NCI-H1436 treated with DMSO at 0.1 percent for 48 hours (cell line): ENCODE measurements at places on chromosomes 1 and 21.

DNA sequence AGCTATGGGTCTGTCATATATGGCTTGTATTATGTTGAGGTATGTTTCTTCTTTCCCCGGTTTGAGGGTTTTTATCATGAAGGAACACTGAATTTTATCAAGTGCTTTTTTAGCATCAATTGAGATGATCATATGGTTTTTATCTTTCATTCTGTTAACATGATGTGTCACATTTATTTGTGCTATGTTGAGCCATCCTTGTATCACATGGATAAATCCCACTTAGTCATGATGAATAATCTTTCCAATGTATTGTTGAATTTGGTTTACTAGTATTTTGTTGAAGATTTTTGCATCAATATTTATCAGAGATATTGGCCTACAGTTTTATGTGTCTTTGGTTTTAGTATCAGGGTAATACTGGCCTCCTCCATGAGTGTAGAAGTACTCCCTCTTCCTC, 61.7 kb downstream of the GPR137B start:
- DNase-seq, result no peak

- DNase-seq, result no peak
Measured at GRCh38 chr1:241883159-241883558, 35.2 kb downstream of the EXO1 start.

DNA sequence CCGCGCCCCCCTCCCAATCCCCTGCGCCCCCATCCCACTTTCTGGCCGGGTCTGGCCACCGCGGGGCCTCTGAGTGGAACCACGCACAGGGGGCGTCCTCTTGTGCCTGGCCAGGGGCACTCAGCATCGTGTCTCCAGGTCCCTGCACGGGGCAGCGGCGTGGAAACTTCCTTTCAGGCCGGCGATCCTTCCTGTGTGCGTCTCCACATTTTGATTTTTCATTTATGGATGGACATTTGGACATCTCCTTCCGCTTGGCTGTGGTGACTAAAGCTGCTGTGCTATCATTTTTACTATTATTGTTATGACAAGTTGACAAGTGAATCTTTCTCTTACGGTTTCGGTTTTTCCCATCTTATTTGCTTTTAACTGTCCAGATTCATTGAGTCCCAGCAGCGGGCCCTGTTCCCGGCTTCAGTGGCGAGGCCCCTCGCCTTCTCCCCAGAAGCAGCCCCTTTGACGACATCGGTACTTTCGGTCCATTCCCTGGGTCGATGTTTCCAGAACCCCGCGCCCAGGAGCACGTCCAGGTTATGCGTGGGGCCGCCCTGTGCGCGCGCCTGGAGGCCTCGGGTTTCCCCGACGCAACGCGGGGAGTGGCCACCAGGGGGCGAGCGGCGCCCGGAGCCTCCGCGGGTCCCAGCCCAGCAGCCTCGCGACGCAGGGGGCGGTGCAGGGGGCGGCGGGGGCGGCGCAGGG, 12.4 kb upstream of the SLC19A1 start:
- no peak for DNase-seq

GRCh38 chr1:160580221-160580812, 1.0 kb upstream of the CD84 start:
- DNase-seq, result no peak

DNA sequence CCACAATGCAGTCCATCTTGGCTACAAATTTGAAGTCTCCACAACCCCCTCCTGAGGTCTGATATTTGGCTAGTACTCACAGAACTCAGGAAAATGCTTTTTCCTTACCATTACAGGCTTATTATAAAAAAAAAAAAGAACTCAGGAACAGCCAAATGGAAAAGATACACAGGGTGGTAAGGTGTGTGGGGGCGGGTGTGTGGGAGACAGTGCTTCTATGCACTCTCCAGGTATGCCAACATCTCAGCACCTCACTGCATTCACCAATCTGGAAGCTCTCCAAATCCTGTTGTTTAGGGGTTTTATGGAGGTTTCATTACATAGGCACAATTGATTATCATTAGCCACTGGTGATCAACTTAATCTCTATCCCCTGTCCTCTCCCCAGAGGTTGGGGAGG, 126.9 kb downstream of the FAF1 start:
- no peak for DNase-seq

DNA sequence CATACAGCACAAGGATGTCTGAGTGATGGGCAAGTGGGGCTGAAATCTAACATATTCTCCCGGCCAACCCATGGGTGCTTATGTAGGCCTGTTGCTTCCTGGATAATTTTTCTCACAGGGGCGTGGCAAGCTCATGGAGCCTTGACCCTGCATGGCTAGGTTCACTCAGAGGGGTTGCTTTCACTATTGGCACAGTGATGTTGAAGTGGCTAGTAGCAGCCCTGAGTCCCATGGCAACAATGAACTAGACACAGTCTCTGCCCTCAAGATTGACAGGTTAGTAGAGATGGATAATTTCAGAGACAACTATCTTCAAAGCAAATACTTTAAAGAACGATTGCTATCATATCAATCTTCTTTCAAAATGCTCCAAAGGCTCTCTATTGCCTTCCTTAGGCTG, 6.5 kb upstream of the MAB21L3 start:
- no peak for DNase-seq

GRCh38 chr1:152444045-152444444, 30.0 kb upstream of the CRNN start:
- DNase-seq, result no peak

- no peak for DNase-seq
Measured at GRCh38 chr1:52551507-52552235, 1.2 kb downstream of the TUT4 start.

GRCh38 chr1:41898191-41898713, 20.5 kb downstream of the HIVEP3 start:
- DNase-seq, result no peak

GRCh38 chr1:231611111-231611510, 15.5 kb upstream of the DISC1 start:
- no peak for DNase-seq

DNA sequence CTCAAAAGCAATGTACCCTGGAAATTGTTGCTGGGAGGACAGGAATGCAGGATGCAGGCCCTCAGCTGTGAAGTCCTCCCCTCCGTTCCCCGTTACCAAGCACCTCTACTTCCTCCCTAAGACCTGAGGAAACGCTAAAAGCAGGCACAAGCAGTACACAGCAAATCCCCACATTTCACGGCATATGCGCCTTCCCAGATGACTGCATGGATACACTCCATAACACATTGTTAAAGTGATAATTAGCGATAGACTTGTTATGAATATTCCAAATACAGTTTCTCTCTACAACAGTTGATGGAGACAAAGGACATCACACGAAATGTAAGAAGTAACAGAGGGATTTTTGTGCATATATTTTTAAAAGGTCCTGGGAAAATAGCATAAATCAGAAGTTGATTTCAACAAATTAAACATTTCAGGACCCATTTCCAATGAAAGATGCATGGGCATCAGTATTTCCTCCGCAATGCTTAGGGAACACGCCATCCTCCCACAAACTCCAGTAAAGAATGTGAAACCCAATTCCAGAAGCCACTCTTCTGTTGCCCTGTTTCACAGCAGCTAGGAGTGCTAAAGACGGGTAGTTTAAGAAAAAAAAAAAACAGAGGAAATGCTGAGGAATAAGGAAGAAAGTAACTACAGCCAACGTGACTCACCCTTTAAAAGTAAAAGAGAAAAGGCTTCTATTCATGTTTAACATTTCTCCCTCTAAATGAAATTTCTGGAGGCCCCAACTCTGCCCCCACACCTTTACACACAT, 75.5 kb downstream of the HIVEP3 start:
- DNase-seq, result no peak

GRCh38 chr1:12134716-12135115, 32.1 kb upstream of the TNFRSF1B start:
- no peak for DNase-seq

GRCh38 chr1:30929944-30930525, 21.5 kb upstream of the SDC3 start:
- DNase-seq, result no peak

DNA sequence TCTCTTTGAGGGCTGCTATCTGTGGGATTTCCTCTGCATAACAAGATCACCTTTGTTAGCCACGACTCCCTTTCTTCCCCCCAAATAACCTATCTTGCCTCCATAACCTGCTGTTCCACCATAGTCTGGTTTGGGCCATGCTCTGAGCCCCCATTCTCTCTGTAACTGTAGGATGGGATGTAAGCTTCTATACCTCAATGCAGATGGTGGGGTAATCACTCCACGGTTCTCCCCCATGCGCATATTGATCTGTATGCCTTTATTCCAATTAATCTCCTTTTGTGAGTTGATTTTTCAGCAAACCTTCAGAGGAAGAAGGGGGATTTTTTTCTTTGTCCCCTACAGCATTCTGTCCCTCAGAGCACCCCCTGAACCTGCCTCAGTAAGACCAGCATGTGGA, 170.1 kb upstream of the IRF2BP2 start:
- no peak for DNase-seq

GRCh38 chr1:44881011-44881632, 38.1 kb upstream of the PTCH2 start:
- no peak for DNase-seq

- DNase-seq, result no peak
Measured at GRCh38 chr1:162029157-162029556, 5.5 kb upstream of the OLFML2B start.

GRCh38 chr1:4425892-4426291, 228.5 kb upstream of the AJAP1 start:
- no peak for DNase-seq

GRCh38 chr21:44458971-44459711, 3.8 kb downstream of the LRRC3 start:
- DNase-seq, result no peak

DNA sequence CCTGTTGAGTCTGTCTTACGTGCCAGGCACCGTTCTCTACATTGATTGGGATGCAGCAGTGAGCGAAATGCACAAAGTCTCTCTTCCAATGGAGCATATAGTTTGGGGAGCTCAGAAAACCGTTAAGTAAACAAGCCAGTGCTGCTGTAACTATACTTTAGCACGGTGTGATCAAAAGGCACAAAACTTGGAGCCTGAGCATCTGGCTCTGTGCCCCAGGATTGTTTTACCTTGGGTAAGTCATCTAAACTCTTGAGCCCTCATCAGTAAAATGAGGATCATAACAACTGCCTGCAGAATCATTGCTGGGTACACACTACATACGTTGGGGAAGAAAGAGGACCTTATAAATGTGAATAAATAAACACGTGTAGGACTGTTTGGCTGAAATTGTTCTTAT, 1.8 kb downstream of the HHIPL2 start:
- DNase-seq, result no peak

- no peak for DNase-seq
Measured at GRCh38 chr1:70863239-70863638, 184.4 kb downstream of the PTGER3 start.

- DNase-seq, result no peak
Measured at GRCh38 chr1:101739826-101740330, 256.8 kb downstream of the OLFM3 start.

DNA sequence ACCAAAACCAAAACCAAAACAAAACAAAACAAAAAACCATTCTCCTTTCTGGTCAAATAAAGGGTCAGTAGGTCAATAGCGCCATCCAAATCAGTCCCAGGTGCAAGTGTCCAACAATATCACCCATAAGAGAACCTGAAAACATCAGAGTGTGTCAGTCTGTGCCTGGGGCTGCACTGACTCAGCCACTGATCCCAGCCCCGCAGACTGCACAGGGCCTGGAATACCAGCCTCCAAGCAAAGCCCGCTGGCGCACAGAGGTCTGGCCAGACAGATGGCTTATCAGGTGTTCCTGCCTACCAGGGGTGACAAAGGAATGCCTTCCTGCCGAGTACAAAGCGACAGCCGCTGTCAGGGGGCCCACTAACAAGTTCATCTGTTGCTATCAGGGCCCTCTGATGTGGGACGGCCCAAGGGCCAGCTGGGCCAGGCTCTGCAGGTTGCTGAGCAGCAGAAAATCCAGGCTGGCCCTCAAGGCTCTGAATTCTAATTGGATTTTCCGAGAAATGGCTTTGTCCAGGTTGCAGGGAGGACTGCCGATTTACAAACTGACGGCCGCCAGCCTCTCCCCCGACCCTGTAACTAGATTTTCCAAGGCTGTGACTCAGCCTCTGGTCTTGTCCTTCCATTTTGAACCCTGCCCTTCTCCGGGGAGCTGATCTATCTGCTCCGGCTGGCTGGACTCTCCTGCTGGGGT, 13.7 kb upstream of the TMEM51 start:
- no peak for DNase-seq

DNA sequence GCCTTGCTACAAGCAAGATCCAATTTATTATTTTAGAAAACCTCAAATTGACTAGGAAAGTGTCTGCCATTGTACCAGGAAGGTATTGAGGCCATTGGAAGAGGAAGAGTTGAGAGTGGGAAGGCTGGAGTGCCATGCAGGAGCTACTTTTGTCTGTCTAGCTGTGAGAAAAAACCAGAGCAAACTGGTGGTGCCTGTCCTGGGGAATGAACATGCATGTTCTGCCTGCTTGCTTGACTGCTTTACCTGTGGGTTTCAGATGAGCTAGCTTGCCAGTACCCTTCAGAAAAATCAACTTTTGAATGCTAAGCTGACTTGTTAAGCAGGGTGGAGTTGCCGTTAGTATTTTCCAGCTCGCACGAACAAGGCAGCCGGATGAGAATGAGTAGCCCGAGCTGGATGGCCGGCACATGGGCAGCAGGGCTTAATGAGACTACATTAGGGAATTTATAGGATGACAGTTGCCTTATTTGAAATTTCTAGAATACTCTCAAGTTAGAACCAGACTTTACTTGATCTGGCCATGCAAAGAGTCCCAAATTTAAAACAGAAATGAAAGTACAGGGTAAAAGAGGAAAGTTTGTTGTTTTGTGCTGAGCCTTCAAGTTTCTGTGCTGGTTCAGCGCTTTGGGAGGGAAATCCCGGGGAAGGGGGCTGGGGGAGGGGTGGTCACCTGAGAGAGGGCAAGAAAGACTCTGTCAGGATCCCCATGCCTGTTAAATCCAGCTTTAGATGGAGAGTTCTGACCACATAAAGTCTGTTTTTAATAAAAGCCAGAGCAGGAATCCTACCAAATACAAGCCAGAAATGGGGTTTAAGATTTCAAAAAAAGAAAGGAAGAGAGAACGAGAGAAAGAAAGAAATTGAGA, 29.6 kb upstream of the C1orf105 start:
- DNase-seq, result no peak

DNA sequence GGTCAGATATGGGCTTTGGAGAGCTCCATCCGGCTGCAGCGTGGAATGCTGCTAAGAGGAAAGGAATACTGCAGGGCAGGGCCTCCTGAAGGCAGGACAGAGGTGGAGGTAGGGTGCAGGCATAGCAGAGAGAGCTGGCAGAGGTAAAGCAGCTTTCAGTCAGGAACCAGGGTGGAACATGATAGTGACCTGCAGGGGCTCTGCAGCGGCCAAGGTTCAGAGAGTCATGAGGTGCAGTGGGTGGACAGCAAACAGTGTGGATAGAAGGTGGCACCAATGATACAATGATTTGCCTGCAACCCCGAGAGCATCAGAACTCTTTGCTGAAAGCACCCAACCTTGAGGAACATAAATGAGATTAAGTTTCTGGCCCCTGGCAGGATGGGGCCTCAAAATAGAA, 119.3 kb downstream of the BEND5 start:
- no peak for DNase-seq

- DNase-seq, result no peak
Measured at GRCh38 chr1:33180226-33180910, 1.5 kb downstream of the TRIM62 start.

GRCh38 chr1:18819203-18819602, 40.3 kb downstream of the TAS1R2 start:
- DNase-seq, result no peak
